Pulmonary artery endothelial cell (primary cell): ENCODE measurements at places on chromosomes 3 and 15. TPM values are rescaled to one million over a fixed set of nuclear protein-coding genes. Genes with fewer than 3 reads are reported as not detected.

Gene STT3B
- 168 and 198 TPM in 2 replicates for total RNA-seq

Gene GXYLT2
- 0.40 and 0.88 TPM in 2 replicates for total RNA-seq

Gene ETFA
- total RNA-seq, result 177 and 189 TPM in 2 replicates

Gene ACTRT3
- total RNA-seq, result 4.0 and 5.1 TPM in 2 replicates

Gene APOD
- total RNA-seq, result 1.3 and 25.1 TPM in 2 replicates

Gene ITPKA
- 0.46 and 2.8 TPM in 2 replicates for total RNA-seq

Gene TF
- 0.07 and 0.18 TPM in 2 replicates for total RNA-seq

Gene HYAL1
- 6.9 and 7.1 TPM in 2 replicates for total RNA-seq
